ENCODE measurements at places on chromosomes 16 and 17. TPM values are rescaled to one million over a fixed set of nuclear protein-coding genes. Genes with fewer than 3 reads are reported as not detected.

Gene HS3ST3A1
- total RNA-seq, result 1.1 TPM

Gene CSHL1
- total RNA-seq, result not detected

Gene TSEN54
- 26.6 TPM for total RNA-seq

Gene C16orf54
- not detected for total RNA-seq

Gene YBX2
- 1.3 TPM for total RNA-seq

Gene FOXC2
- total RNA-seq, result not detected

Gene UTP18
- 23.9 TPM for total RNA-seq

Gene OR3A3
- not detected for total RNA-seq
